ENCODE measurements at places on chromosomes 13 and 19.
A peak's percentile ranks its signal among the peaks of the same experiment; 100 is the strongest.

DNA sequence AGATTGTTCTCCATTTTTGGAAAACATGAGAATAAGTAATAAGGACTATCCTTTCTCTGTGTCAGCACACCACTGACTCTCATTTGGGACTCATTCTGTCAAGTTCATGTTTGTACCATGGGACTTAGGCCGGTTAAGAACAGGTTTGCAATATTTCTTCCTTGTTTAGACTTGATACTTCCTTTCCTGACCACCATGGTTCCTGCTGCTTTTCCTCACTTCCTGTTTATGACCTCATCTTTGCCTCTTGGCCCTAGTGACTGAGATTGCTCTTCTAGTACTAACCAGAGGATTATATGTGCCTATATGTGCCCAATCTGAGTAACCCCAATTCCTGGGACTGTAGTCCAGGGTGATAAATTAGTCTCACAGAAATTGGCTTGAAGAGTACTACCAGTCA, 32.5 kb upstream of the NDFIP2 start:
- no peak for DNase-seq

- no peak for DNase-seq
These were observed 16.0 kb downstream of the MYO1F start for GRCh38 chr19:8561075-8561764.

DNA sequence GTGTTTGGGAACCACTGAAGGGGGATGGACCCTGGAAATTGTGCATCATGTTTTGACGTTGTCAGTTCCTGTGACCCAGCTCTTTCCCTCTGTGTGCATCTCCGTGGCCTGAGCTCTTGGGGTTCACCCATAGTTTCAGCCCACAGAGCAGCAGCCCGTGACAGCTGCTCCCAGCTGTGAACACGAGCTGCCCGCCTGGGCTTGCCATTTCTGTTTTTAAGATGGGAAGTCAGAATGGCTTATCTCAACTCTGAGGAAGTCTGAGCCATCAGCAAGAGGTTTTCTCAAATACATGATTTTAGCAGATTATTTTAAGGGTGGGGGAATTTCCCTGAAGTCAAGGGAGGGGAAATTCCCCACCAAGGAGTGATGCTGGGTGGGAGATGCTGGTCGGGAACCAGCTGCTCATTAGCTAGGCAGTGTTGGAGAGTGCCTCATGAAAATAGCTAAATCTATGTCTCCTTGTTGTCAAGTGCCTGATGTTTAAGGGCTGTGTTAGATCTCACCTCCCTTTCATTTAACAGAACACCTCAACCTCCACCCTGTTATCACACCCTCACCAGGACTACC, 34.8 kb upstream of the C1QTNF9 start:
- no peak for DNase-seq

- DNase-seq = no peak
These were observed 12.3 kb downstream of the MEF2B start for GRCh38 chr19:19157808-19158207.

DNA sequence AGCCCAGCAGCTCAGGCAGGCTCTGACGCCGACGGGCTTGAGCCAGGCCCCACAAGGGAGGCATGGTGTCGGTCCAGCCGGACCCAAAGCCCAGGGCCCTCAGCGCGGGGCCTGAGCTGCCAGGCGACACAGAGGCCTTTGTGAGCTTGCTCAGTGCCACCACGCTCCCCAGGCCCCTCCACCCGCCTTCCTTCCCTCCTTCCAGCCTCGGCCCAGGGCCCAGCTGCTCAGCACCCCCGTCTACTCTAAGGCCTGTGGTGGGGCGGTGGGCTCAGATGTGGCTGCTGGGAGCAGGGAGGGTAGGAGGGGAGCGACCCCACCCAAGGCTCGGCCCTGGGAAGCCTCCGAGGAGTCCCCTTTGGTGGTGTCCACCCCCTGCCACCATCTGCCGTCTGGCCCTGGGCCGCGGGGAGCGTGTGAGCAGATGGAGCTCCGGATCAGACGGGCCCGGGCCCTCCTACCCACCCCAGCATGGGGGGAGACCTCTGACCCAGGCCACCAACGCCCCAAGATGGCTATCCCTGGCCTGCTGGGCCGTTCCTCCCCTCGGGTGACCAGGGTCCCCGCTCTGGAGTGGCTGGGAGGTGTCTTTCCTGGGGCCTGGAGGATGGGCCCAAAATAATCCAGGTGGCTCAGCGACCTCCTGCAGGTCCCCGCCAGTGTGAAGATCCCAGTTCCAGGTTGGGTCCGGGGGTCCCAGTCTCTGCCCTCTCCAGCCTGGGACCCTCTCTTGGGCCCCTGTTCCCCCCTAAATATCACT, 7.8 kb downstream of the ZBTB7A start:
- no peak for DNase-seq

GRCh38 chr19:42250666-42251531, 4.0 kb downstream of the ERF start:
- DNase-seq = peak; percentile 43

- DNase-seq = no peak
These were observed 63.7 kb downstream of the KL start for GRCh38 chr13:33079960-33080359.

GRCh38 chr19:41646589-41647204, 19.8 kb upstream of the CEACAM4 start:
- peak; percentile 6 for DNase-seq

- no peak for DNase-seq
These were observed 109.5 kb downstream of the MZT1 start for GRCh38 chr13:72617951-72618350.

DNA sequence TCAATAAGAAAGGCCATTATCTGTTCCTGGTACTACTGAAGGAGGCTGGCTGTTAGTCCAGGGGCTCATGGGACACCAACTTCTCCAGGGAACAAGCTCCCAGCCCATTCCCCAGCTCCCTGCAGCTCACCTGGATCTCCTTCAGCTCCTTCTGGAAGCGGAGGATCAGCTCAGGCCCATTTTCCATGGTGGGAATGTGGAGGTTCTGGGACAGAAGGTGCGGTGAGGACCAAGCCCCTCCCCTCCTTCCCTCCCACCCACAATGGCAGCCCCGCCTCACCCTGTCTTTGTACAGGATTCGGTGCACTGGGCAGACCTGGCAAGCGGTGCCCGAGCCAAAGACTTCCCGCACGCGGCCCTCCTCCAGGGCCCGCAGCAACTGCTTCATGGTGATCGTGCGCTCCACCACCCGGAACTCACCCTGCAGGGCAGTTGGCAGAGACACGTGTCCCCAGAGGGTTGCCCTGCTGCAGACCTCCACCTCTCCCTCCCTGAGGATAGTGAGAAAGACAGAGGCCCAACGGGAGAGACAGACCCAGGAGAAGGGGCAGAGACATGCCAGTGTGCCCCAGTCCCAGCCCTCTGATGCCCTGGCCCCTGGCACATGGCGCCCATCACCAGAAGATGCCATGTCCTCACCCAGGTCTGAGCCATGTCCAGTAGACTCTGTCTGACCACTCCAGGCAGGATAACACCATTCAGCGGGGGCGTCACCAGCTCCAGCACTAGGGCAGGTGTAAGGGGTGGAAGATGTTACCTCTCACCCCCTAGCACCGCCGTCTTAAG, 14.3 kb downstream of the BCAT2 start:
- DNase-seq = no peak

DNA sequence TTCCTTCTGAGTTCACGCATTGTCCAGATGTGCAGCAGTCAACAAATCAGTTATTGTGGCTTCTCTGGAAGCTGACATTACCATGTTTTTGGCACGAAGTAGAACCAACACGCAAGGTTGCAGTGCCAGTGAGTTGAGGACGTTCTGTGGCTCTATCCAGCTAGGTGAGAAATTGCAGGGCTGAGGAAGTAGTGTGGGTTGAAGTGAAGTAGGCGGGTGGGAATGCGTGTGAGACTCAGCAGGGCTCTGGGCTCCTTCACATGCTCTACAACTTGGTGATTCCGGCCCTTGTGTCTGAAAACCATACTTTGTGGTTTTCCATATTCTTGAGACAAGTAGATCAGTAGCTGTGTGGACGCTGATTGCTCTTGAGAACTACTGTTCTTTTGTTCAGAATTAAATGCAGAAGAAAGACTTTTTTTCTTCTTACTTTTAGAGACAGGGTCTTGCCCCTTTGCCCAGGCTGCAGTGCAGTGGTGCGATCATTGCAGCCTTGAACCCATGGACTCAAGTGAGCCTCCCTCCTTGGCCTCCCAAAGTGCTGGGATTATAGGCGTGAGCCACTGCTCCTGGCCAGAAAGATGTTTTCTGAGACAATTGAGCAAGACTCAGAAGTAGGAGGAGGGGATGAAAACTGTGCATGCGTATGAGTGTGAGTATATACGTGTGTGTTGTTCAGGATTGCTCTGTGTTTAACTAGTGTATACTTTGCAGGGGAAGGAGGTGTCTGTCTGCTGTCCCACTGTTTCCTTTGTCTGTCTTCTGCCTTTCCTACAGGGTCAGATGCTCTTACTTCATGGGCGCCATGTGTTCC, 46.2 kb downstream of the GATAD2A start:
- DNase-seq = no peak

- DNase-seq = no peak
These were observed 49.8 kb downstream of the VAV1 start for GRCh38 chr19:6822311-6822670.

DNA sequence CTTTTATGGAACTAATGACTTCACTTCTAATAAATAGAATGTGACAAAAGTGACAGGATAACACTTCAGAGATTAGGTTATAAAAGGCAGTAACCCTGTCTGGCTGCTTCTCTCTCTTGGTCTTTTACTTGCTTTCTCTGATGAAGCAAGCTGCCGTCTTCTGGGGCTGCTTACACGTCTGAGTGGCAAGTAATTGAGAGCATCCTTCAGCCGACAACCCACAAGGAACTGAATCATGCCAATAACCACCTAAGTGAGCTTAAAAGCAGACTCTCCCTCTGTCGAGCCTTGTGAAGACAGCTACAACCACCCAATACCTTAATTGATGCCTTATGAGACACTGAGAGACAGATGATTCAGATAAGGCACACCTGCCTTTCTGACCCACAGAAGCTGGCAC, 1091.2 kb downstream of the SLITRK1 start:
- no peak for DNase-seq

- DNase-seq = no peak
These were observed 91.3 kb downstream of the EDNRB start for GRCh38 chr13:77827332-77827731.

DNA sequence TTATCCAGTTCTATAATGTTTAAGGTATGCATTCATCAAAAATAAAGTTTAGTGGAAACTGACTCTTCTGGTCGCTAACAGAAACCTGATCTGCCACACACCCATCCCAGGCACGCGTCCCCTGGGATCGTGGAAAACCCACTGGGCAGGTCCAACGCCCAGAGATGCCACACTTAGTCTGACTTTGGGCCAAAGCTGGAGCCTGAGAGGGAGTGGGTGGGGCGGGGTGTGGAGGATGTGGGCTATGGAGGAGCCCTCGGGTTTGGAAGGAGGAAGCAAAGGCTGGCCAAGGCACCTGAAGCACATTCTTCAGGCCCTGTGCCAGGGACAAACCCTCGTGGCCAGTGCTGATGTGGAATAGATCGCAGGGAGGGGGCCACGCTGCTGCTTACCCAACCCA, 2.5 kb downstream of the IGFL1 start:
- DNase-seq = no peak

DNA sequence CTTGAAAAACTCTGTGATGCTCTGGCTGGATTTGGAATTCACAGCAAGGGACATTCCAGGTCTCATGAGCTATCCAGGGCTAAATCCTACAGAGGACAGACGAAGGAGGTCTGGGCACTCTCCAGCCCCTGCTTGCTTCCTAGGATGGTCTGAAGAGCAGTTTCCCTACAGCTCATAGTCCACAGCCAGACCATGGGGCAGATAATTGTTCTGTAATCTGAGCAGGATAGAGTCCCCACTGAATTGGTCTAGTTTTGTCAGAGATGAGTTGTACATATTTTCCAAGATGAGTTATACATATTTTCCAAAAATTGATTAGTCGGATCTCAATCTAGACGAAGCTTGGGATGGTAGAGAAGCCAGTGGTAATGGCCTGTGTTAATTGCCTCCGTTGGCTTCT, 75.6 kb downstream of the C13orf42 start:
- no peak for DNase-seq

DNA sequence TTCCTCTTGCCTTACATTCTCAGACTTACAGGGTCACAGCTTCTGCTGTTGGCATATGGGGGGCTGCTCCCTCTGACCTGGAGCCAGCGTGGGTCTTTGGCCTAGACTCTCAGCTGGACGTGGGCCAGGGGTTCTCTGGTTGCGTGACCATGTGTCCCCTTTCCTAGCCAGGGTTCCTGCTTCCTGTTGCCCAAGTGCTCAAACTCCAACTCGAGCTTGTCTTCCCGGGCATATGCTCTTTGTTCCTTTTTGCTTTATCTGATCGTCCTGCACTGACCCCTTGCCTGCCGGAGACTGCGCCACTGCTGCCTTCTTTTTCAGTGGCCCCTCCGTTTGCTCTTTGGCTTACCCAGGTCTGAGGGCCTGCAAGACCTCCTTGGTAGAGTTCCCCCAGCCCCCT, 25.3 kb upstream of the GPR183 start:
- DNase-seq = no peak

- no peak for DNase-seq
These were observed 1120.7 kb downstream of the DIAPH3 start for GRCh38 chr13:59043016-59043415.

GRCh38 chr13:94088742-94089141, 390.7 kb downstream of the DCT start:
- no peak for DNase-seq

GRCh38 chr19:50555450-50556281, 12.6 kb downstream of the LRRC4B start:
- no peak for DNase-seq

DNA sequence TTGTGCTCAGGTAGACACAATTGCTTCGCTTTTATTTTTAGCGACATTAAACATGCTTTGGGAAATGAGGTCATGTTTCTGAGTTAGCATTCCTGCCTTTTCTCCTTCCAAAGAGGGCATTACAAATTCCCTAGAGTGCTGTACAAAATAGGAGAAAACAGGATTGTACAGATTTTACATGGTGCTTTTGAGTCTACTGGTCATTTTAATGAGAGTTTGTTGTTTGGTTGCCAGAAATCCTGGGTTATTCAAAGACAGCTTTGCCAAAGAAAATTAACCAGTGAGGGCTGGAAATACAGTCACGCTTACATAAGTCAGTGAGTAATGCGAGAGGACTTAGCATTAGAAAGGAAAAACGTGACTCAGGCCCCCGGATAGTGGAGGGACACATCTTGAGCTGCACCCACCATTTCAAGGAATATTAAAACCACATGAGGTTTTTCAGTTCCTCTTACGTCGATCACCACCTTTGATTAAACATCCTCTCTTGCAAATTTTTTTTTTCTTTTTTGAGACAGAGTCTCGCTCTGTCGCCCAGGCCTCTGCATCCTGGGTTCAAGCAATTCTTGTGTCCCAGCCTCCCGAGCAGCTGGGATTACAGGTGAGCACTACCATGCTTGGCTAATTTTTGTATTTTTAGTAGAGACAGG, 55.4 kb downstream of the SACS start:
- peak; percentile 81 for DNase-seq

DNA sequence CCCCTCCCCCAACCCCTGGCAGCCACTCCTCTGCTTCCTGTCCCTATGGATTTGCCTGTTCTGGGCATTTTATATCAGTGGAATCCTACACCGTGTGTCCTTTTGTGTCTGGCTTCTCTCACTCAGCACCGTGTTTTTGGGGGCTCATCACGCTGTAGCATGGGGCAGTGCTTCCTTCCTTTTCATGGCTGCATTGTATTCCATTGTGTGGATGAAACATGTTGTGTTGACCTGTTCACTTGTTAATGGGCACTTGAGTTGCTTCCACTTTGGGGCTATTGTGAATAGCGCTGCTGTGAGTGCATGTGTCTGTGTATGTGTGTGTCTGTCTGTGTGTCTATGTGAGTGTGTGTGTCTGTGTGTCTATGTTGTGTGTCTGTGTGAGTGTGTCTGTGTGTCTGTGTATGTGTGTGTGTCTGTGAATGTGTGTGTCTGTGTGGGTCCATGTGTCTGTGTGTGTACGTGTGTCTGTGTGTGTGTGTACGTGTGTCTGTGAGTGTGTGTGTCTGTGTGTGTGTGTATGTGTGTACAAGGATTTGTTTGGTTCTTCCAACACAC, 57.2 kb downstream of the AP1M1 start:
- DNase-seq = no peak

All from amniotic epithelial cell (primary cell).